ENCODE measurements at places on chromosomes 12 and 14.

DNA sequence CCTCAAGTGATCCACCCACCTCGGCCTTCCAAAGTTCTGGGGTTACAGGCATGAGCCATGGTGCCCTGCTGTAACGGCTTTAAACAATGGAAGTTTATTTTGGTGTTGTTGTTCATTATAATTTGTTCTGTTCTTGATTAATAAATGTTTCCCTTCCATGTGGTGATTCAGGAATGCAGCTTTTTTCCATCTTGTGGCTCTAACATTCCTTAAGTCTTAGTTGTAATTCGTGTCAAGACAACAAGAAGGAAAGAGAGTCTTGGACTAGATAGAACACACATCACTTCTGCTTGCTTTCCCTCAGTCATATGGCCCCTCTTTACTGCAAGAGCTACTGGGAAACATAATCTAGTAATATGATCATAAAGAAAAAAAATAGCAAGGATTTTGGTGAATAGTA lies 211.6 kb downstream of the SLC6A15 start:
- DNase-seq = peak; percentile 11

- no peak for DNase-seq
Observed at GRCh38 chr14:46464341-46464740, 187.2 kb downstream of the RPL10L start.

- no peak for DNase-seq
Observed at GRCh38 chr14:101501341-101501740, 60.0 kb upstream of the DIO3 start.

- DNase-seq = no peak
Observed at GRCh38 chr14:88079624-88080023, 74.7 kb downstream of the GPR65 start.

- no peak for DNase-seq
Observed at GRCh38 chr12:124954771-124955170, 34.2 kb downstream of the DHX37 start.

DNA sequence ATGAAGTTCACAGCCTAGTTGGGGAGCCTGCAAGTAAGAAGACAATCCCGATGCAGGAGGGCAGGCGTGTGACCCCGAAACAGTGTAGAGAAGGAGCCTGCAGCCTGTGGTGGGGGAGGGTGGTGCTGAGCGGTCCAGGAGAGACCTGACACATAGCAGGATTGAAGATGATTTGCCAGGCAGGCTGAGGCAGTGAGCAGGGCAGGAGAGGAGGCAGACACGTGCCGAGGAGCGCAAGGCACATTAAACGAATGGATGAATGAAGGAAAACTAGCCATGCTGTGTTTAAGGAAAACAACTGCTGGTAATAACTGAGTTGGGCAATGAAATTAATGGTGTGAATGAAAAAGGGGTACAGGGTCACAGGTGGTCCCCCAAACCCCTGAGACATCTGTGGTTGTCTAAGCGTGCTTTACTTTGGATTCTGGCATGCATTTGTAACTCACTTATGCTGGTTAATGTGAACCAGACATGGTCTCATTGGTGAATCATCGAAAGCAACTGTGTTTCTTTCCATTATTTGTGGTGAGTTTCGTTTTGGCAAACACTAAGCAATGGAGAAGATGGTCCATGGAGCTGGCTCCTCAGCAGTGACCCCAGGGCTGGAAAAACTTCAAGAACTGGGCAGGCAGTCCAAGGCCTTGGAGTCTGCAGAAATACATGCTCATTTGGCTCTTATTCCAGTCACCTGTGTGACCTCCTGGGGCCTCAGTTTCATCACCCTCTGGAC lies 96.9 kb upstream of the EVL start:
- peak; percentile 78 for DNase-seq

DNA sequence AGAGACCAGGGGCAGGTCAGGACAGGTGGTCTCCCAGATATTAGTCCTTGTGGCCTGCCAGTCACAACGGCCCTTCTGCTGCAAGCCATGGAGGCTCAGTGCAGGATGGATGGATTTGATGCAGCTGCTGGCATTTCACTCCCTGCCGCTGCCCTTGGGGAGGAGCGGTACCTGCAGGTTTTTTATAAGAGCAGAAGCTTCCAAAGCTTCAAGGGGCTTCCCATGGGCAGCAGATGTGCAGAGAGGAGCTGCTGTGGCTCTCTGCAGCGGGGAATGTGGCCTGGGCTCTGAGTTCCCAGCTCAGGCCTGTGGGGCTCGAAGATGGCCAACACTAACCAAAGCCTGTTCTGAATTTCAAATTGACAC lies 379.3 kb downstream of the DPF3 start:
- DNase-seq = no peak

DNA sequence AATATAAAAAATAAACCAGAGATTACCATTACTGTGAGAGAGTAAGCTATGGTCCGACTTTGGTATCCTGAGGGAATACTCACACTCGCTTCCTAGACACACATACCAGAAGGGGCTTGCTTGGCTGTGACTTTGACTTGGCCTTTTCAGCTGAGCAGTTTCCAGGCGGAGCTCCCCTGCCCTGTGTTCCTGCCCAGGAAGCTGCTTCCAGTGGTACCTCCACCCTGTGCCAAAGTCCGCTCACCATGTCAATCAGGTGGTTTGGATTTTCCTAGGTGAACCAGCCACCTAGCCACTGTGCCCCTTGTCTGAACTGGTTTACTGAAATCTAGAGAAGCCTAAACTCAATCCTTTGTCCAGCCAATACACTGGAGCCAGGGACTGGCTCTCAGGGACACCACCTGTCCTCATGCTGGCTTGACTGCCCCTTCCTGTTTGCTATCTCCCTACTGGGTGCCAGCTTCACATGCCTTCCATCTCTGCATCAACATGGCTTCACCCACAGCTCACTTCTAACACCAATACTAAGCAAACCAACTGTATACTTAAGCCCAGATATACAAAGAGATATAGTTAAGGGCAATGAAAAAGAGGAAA lies 28.6 kb downstream of the MAX start:
- DNase-seq = no peak

DNA sequence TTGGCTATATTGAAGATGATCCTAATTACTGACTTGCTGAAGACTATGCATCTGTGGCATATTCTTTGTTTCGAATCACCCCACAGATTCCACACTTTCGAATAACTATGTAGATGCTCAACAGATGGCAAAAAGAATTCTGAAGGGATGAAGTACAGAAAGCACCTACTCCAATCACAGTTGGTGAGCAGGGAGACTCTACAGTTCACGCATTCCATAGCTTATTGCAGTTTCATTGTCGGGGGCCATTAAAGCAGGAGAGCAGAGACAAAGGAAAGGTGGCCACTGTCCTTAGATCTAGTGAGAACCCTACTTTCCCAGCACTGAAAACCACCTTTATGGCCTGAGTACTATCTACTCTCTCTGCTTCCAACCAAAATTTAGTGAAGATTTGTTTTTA lies 191.9 kb downstream of the STXBP6 start:
- DNase-seq = no peak

DNA sequence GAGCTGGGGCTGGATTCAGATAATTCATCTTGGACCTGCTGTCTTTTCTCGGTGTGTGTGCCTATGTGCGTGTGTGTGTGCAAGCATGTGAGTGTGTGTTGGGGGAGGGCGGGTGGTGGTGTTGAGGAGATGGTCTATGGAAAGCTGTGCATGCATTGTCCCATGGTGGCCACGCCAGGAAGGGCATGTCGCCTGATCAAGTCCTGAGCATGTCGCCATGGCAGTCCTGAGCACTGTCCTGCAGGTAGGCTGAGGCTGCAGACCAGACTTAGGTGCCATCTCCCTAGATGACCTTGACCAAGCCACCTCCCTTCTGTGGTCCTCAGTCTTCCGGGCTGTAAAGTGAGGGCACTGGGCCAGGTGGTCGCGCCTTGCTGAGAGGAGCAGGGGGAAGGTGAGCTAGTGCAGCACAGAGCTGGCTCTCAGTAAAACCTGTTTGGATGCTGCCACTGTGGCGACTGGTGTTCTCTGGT lies 81.4 kb downstream of the PAPOLA start:
- DNase-seq = no peak

DNA sequence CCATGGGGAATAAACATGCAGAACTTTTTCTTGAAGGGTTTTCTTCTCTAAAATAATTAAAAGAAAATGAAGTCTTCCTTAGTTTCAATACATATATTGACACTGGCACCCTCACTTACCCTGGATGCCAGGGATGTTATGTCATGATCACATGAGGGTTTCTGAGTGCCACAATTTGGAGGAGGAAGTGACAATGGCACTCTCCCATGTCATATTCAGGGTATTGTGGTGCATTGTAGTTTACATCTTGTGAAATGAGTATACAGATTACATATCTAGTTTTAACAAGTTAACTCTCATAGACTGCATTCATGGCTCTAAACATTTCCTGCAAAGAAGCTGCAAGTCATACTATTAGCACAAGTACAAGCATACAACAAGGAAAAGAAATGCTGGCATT lies 37.7 kb downstream of the CCDC177 start:
- no peak for DNase-seq

DNA sequence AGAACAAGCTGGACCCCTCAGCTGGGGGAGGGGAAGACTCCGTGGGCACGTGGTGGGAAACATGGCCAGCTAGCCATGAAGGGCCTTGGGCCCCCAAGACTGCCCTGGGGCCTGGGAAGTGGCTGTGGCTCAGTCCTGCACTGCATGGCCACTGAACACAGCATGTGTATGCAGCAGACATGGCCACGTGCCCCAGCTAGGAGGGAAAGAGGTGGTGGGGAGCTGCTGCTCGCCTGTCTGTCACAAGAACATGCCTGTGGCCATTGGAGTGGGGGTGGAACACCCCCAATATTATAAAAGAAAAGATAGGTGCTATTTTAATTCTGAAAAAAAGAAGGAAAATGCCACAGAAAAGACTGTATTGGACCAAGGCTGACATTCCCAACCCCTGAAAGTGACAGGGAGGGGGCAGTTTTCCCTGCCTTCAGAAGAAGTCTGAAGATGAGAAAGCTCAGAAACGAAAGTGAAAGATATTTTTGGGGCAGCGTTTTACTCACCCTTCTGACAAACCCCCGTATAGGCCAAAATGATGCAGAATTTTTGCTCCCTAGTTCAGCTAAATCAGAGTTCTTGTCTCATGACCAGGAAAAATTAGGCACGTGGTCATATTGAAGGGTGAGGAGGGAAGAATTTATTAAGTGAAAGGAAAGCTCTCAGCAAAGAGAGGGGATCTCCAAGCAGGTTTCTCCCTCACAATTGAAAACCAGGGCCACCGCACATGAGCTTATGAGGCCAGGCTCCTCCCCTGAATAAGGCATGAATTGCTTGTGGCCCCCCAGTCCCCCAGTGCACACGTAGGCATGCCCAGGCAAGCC lies 35.2 kb upstream of the PCNX1 start:
- no peak for DNase-seq

DNA sequence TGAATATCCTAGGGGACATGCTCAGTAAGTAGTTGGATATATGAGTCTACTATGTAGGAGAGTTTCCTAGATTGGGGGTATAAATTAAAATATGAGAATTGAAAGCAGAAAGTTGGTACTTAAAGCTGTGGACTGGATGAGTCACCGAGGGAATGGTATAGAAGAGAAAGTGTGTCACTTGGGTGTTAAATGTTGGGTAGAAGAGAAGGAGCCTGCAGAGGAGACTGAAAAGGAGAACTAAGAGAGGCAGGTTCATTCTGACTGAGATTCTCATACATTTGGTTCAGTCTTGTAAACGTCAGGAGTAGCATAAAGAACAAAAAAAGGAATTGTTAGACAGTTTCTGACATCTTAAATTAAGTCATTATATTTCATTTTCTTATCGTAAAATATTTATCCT lies 19.9 kb downstream of the LRRC9 start:
- no peak for DNase-seq

- no peak for DNase-seq
Observed at GRCh38 chr12:103586791-103587370, at the start of gene STAB2. Gene STAB2 (plus strand): TSS chr12:103587273. CDS start chr12:103587477, 204 bp downstream.

GRCh38 chr12:27966870-27967269 lies 5.7 kb downstream of the PTHLH start:
- peak; percentile 97 for DNase-seq

DNA sequence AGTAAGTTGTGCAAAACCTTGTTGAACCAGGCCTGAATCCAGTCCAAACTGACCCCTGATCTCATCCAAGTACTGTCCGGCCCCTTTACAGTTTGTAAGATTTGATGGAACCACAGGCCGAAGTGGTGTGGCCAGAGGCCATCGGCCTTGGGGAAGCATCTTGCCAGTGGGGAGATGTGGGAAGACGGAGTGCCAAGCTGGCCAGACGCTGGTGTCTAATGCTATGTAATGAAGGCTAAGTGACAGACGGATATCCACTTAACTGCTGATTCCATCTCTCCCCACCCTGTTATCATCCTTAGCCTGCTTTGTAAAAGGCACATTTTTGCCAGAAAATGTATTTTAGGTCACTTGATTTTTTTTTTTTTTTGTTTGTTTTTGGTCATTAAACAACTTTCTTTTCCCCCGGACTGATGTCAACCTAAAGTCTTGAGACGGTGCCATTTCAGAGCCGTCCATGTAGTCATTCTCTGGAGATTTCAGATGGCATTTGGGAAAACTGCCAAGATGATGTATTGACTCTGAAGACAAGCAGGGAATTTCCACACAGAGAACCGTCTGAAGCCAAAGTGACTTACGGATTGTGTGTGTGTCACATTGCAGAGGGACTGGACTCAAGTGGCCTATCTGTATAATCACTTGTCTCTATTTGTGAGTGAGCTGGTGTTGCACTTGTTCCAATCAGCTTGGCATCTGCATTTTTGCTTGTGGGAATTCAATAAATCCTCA lies 86.5 kb upstream of the MANSC4 start:
- peak; percentile 62 for DNase-seq

DNA sequence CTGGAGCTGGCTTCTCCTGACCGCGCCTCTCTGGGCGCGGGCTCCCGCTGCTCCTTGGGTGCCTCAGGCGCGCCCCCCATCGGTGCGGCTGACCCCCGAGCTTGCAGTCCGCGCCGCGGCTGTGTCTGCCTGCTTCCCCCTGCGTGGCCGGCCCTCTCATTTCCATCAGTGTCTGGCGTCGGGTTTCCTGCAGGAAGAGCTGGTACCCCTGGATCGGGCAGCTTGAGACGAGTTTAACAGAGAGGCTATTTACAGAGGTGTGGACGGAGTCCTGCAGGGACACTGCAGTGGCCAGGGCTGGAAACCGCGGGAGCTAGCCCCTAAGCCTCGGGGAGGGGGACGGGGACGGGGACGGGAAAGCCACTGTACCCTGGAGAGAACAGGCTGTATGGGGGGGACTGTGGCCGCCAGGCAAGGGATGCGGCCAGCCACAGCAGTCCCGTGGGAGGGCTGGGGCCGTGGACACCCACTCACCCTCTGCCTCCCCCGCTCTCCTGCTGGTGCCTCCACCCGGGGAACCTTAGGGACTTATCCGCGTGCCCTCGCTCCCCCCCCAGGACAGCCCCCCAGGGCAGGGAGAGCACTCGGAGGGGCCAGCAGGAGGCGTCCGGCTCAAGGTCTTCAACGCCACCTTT lies 3.7 kb upstream of the CACNA2D4 start:
- DNase-seq = no peak

Data from iris pigment epithelial cell (primary cell).